ENCODE measurements at places on chromosomes 7 and 10.

- no peak for DNase-seq
Observed at GRCh38 chr10:90363799-90364483, 493.9 kb downstream of the HTR7 start.

DNA sequence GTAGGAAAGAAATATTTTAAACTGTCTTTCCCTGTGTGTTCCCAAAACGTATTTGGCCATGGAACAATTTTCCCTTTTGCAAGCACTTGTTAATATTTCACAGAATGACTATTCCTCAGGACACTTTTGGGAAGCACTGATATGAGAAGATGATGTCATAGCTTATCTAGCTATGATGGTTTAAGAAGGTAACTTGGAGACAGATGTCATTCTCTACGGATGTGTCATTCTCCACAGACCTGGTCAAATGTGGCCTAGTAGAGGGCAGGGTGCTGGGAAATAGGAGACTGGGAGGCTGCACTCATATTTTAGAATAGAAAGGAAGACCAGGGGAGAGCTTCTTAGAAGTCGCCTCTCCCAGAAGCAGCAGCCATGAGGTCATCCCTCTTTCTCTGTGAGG is 220.7 kb upstream of the GLI3 start:
- no peak for DNase-seq

- no peak for DNase-seq
Observed at GRCh38 chr10:4234661-4235060, 449.7 kb upstream of the KLF6 start.

GRCh38 chr7:124879771-124880170 is 49.9 kb downstream of the POT1 start:
- no peak for DNase-seq

- DNase-seq: no peak
Observed at GRCh38 chr7:143988976-143989745, 11.0 kb upstream of the OR6B1 start.

- DNase-seq: no peak
Observed at GRCh38 chr7:148507787-148508186, 82.8 kb upstream of the C7orf33 start.

DNA sequence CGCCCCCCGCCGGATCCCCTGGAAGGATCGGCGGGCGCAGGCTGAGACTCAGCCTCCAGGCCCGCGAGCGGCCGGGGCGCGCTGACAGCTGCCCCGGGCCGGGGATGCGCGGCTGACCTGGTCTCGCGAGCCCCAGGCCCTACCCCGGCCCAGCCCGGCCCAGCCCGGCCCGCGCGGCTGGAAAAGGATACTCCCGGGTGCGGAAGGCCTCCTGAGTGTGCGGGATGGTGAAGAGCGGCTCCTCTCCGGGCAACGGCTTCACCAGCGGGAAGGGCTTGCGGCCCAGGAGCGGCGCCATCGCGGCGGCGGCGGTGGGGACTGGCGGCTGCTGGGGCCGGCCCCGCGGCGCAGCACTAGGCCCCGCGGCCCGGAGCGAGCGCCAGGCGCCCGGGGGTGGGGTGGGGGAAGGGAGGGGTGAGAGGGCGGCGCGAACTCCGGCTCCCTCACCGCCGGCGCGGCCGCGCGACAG is 423 bp downstream of the BAZ1B start:
- DNase-seq: no peak

DNA sequence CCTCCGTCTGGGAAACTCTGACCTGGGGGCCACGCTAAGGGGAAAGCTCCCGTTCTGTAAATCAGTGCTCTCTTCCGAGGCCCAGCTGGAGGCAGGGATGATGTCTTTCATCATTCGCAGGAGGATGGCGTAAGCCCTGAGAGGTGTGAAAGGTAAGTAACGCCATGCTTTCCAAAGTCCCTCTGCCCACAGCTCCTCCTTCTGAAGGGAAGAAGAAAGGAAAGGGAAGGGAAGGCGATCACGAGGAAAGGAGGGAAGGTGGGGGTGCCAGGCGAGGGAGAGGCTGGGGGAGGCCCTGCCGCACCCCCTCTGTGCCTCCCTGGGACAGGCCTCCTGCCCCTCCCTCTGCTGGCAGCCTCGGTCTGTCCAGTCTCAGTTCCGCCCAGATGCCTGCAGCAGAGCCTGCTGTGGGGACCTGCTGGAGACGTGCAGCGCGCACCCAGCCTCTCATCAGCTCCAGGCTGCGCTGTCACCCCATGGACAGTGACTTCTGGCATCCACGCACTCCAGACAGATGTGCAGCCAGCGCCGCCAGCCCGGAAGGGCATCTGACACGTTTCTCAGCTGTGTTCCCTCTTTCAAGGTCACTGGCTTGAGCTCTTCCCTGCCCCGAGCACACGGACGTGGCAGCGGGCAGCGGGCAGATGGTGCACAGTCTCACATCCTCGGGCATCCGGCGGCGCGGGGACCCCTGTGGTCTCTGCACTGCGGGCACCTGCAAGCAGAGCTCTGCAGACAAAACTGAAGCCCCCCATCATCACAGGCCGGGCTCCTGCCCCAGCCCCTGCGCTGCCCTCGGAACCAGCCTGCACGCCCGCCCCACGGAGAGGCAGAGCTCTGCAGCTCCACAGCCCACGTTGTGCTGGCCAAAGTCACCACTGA is 60.6 kb downstream of the INSIG1 start:
- DNase-seq: no peak

DNA sequence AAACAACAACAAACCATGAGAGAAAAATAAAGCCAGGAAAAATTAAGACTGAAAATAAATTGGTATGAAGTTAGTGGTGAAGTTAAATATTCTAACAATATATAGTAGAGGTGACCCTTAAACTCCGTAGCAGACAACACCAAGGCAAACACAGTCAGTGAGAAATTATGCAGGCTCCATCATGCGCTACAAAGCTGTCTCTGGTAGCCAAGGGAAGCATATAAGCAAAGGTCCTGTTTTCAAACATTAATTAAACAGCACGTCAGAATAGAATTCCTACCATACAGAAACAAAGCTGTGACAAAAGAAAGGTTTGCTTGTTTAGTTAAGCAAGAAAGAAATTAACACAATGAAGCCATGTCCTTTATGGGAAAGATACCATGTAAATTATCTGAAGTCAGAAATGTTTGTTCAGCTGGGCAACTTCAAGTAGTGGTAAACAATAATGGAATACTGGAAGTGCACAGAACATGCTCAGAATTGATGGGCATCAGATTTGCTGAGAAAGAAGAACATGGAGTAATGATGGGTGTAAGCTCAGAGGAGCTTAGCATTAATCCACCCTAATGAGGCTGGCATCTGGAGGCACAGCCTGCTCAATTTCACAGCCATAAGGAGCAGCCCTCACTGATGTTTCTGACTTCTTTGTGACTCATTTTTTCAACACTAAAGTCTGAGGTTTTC is 75.7 kb downstream of the IGF2BP3 start:
- no peak for DNase-seq

GRCh38 chr10:109838592-109839244 is 84.6 kb downstream of the XPNPEP1 start:
- DNase-seq: no peak

DNA sequence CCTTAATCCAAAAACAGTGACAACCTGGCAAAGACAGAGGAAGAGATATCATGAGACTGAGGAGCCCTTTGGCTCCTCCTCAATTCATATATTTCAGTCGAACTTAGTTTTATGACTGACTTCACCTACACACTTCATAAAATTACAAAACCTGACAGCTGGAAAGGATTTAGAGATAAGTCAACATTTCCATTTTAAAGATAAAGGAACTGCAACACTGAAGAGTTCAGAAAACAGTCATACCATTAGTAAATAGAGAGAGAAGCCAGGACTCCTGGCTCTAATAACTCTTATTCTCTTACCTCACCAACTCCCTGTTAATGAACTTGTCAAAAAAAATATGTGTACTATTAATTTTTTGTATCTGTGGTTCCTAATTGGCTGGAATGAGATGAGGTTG is 141.0 kb upstream of the COL1A2 start:
- no peak for DNase-seq

DNA sequence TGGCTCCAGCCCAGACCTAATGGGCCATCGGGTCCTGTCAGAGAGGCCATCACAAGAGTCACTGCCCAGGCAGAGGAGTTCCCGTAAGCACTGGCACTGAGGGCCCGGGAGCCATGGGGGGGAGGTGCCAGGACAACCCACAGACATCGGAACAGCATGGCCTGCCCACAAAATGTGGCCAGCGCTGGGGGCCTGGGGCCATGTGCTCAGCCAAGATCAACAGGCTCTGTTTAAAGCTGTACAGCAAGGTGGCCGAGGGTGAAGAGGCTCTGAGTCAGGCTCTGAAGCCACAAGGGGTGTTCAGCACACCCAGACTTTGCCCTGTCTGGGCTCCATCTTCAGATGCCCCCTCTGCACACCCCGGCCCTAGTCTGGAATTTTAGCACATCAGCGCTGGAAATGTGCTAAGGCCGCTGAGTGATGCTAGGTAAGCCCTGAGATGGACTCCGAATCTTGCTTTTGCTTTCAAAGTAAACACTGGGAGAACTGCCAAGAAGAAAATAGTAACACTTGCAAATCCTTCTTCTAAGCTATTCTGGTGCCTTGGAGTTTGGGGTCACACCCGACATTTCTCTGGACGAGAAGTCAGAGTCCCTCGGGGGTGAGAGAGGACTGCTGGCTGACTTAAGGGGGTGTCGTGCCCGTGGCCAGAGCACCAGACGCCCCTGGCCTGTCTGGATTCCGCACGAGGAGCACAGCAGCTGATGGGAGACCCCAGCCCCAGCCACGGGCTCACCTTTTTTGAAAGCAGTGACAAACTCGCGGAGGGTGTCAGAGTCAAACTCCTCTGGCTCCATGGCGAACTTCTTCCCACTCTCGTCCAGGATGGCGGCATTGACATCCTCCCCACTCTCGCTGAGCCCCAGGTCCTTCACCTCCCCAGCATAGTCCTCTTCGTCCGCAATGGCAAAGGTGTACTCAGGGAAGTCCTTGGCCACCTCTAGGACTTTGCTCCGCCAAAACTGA is 23.6 kb downstream of the PDIA4 start:
- no peak for DNase-seq

DNA sequence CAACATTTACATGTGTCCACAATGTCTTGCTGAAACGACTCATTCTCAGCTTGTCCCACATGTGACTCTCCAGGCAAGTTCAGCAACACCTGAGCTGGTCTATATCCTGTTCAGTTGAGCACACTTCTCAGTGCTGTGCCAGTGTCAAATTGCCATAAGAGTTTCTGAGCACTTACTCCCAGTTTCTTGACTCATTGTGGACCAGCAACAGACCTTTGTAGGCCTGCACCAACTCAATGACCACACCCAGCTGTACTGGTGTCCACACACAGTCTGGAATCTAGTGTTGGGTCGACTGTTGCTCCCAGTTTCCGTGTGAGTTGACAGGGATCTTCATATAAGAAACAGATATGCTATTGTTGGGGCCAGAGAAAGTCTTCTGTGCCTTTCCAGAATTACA is 88.0 kb downstream of the PTPN20 start:
- no peak for DNase-seq

- no peak for DNase-seq
Observed at GRCh38 chr7:83413831-83414230, 235.1 kb downstream of the SEMA3E start.

GRCh38 chr10:100009793-100010676 is at the start of gene DNMBP:
Gene DNMBP (minus strand): TSS chr10:100009947. CDS start chr10:99972124, 37,823 bp downstream.
- no peak for DNase-seq

DNA sequence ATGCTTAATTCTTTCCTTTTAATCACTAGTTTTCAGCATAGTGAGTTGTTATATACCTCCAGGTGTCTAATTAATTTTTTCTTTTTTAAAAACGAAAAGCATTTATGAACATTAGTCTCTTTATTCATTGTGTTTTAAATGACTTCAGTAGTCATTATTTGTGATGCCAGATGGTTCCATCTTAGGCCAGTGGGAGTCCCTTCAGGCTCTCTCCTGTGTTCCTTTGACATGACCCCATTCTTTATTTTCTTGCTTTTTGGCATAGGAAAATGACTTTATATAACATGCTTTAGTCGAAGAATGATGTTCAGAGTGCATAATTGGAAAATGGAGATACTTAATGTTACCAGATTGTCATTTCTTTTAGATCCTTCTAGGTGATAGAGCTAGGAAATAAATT is 24.4 kb downstream of the MKLN1 start:
- DNase-seq: no peak

DNA sequence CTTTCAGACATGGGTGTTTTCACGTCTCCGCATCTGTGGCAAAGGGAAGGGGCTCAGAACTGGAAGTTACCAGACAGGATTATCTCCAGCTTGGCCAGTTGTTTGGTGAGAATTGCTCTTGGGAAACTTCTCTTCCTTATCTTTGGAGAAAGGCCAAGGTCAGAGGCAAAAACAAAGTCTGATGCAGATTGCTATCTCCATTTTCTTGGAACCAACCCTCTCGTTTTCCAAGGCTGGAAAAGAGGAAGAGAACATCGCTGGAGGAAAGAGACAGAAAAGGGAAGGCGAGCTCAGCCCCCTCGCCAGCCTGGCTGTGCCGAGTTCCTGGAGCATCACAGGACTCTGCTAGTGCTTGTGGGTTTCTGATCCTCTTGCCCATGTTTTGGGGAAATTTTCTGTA is 396.8 kb upstream of the SHH start:
- no peak for DNase-seq

Measured in cortex of kidney (tissue), 1 donor.